Colonic mucosa (tissue), 4 donors: ENCODE measurements at places on chromosomes 13 and 19.

- DNase-seq, result no peak
These were observed 14.6 kb downstream of the AKAP8L start for GRCh38 chr19:15404097-15404779.

- peak; percentile 96 for DNase-seq
These were observed 15.5 kb downstream of the MAST3 start for GRCh38 chr19:18112989-18113478.

GRCh38 chr13:35763060-35763781, 286.7 kb upstream of the MAB21L1 start:
- no peak for DNase-seq

GRCh38 chr13:50537029-50537428, 306.5 kb downstream of the DLEU7 start:
- DNase-seq, result no peak

DNA sequence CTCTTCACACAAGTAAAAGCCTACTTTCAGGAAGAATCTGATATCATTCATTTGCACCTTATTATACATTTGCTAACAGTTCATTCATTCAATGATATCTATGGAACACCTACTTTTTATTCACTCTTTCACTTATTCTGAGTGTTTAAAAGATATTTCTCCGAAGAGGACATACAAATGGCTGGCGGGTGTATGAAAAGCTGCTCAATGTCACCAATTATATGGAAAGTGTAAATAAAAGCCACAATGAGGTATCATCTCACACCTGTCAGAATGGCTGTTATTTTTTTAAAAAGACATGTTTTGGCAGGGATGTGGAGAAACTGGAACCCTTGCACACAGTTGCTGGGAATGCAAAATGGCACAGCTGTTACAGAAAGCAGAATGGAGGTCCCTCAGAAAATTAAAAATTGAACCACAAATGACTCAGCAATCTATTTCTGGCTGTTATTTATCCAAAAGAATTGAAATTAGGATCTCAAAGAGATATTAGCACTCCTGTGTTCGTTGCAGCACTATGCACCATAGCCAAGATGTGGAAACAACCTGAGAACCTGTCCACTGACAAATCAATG, 127.6 kb upstream of the IRS2 start:
- DNase-seq, result no peak

GRCh38 chr19:1582201-1582600, 10.5 kb downstream of the MBD3 start:
- DNase-seq, result no peak

DNA sequence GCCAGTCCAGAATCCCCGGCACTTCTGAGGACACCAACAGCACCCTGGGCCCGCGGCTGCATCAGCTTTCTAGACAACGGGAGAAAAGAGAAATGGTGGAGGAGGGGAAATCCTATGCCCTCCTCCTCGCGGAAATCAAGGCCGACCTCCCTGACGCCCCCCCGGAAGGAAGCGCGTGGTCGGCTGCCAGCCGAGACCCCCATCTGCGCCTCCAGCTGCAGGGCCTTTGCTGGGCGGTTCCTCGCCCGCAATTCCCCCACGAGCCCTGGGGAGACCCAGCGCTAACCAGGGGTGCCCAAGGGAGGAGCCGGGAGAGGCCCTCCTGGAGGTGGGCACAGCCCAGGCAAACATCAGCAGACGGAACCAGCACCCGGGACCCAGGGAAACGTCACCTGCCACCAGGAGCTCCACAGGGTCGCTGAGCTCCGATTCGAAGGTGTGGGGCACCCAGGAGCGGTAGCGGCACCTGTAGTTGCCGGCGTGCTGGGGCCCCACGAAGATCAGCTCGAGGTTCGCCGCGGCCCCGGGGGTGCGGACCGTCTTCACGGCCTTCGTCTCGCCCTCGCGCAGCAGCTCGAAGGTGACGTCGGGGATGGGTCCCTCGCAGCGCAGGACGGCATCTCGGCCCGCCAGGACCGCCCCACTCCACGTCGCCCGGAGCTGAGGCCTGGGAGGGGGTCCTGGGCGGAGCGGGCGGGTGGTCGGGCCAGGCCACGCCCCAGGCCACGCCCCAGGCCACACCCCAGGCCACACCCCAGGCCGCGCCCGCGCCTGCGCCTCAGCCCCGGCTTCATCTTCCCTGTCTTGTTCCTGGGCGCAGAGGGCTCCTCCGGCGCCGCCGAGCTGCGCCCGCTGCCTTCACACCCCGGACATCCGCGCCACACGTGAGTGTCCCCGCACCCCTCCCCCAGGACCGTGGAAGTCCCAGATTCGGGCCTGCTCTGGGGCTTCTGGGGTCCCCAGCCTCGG, 6.0 kb downstream of the A1BG start:
- DNase-seq, result peak; percentile 37

DNA sequence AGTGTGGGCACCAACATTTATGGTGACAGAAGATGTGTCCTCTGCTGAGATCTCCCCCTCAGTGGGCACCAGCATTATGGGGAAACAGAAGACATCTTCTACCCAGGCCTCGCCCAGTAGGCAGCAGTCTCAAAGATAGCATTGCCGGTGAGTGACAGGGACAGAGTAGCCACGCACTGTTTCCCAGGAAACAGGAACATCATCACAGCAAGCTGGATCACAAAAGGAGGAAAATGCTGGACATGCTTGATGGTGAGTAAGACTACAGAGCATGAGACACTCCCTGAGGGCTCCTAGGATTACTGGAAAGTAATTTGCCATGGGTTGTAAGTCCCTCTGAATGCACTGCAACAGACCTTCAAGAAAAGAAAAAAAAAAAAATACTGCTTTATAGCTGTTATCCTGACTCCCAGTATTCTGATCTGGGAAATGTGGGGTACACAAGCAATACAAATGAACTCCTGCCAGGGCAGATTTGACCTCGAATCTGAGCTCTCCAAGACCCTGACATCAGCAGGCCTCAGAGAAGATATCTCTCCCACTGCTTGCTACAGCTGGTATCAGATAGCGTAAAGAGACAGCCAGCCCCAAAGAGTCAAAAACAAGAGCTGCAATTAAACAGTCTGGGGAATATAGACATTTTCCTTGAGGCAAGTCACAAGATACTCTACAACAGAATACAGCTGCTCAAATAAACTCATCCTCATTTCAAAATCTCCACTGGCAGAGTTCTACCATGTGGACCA, 180.4 kb downstream of the RBM26 start:
- no peak for DNase-seq

DNA sequence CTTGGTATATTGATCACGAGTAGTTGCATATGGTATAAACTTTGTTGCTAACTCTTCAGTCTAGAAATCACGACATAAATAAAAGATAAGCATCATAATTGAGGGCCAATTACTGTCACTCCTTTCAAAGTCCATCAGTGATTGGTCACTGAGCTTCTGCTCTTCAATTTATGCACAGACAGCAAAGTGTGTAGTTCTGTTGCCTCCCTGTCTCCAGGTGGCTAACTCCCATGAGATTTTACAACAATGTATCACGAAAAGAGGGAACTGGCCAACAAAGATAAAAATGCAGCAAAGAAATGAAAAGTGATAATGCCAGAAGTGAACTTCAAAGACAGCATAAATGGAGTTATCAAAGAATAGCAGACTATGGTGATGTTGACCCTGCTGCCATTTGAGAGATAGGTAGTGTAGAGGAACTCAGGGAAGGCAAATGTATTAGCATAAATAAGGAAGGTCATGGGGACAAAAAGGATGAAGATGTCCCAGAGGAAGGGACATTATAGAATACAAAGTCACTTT, 12.7 kb upstream of the TNFSF14 start:
- no peak for DNase-seq

GRCh38 chr13:102724923-102725322, 30.1 kb upstream of the METTL21C start:
- DNase-seq, result no peak

DNA sequence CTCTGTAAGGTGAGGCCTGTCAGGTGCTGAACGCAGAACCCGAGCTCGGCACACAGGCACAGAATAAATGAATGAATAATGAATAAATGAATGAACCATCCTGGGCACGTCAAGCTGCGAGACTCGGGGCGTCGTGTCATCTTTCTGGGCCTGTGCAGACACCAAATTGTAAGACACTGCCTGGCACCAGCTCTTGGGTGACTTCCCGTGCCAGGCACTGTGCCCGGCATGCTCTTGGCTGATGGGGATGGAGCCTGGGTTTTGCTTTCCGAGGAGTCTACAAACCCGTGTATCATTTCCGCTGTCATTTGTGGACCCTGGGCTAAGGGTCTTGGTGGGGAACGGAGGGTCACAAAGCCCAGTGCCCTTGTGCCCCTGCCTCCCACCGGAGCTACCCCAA, 43.9 kb downstream of the CELF5 start:
- DNase-seq, result no peak

DNA sequence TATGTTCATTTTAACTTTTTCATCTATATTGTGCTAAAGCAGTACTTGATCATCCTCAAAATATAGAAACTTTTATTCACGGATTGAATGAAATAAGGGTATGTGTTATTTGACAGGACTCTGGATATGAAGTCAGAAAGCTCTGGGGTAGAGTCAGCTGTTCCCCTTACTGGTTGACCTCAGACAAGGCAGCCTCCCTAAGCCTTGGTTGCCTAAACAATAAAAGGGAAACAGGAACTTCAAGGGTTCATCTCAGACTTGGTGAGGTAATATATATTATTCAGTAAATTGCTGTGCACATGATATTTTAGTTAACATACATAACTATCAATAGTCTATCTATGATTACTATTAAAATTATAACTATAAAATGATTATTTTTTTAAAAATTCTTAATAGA, 13.6 kb downstream of the POLR1D start:
- no peak for DNase-seq

DNA sequence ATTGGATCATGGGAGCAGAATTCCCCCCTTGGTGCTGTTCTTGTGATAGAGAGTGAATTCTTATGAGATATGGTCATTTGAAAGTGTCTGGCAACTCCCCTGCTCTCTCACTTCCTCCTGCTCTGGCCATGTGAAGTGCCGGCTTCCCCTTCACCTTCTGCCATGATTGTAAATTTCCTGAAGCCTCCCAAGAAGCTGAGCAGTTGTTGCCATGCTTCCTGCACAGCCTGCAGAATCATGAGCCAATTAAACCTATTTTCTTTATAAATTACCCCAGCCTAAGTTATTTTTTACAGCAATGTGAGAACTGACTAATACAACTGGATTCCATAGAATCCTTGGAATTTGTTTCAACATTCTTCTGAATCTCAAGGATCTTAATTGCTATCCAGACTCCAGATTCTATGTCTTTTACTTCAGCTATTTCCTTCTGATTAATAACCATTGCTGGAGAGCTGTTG, 328.1 kb downstream of the SLITRK5 start:
- no peak for DNase-seq
